ENCODE measurements at places on chromosomes 1 and 21.
A peak's percentile ranks its signal among the peaks of the same experiment; 100 is the strongest.

DNA sequence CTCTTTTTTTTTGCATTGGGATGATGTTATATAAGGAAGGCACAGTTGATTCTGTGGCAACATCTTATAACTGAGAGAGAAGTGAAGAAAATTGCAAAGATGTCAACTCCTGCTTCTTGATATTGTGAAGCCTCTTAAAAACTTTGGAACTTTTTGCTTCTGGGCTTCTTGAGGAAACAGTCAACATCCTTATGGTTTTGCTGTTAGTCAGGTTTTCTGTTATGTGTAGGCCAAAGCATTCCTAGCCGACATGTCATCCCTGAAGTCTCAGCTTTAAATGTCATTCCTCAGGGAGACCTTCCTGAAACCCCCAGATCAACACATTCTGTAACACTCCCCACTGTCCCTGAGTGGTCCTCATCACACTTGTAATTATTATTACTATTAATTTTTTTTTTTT, 12.6 kb downstream of the FALEC start:
- DNase-seq: no peak

DNA sequence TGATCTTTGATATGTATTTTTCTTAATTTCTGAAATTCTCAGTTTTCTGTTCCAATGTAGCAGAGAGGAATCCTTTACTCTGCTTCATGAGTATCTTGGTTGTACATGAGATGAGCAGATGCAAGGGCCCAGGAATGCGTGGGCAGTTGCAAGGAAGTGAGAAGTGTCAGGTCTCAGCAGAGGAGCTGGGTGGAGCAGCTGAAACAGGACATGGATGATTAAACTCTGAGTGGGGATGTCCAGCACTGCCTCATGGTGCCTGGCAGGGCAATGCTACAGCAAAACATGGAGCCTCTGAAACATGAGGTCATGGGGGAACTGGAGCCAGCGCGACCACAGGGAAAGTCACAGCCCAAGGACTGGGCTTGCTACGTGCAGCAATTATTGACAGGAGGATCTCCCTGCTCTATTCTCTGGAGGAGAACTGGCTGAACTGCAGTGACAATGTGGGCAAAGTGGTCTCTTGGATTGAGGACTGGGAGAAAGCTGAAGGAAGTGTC, 48.4 kb downstream of the COLGALT2 start:
- no peak for DNase-seq

- no peak for DNase-seq
Observed at GRCh38 chr1:229438021-229438420, 4.1 kb upstream of the ACTA1 start.

- DNase-seq: peak; percentile 32
Observed at GRCh38 chr1:201495551-201496295, 11.2 kb downstream of the CSRP1 start.

GRCh38 chr1:176989754-176990153, 174.8 kb downstream of the ASTN1 start:
- DNase-seq: no peak

DNA sequence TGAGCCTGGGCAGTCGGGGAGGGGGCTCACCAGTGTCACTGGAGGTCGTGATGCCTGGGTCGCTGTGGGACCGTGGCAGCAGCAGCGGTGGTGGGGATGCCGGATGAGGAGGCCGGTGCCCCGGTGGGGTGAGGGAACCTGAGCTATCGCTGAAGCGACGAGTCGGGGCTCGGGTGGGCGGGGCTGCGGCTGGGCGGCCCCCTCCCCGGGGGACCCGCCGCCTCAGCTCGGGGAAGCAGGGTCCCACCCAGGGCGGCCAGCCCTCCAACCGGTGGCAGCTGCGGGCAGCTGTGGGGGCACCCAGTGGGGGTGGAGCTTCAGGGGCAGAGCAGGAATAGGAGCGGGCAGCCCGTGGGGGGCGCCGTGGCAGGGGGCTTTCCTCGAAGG, 5.0 kb downstream of the ENTREP3 start:
- no peak for DNase-seq

DNA sequence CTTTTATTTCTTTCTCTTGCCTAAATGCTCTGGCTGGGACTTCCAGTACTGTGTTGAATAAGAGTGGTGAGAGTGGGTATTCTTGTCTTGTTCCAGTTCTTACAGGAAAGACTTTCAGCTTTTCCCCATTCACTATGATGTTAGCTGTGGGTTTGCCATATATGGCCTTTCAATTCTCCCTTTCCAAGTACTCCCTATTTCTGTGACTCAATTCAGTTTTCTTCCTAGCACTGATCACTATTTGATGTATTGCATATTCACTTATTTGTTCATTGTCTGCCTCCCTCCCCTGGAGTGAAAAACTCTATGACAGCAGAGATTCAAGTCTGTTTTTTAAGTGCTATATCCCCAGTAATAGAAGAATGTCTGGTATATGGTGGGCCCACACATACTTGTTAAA, 618.2 kb upstream of the CAMK1G start:
- DNase-seq: no peak

DNA sequence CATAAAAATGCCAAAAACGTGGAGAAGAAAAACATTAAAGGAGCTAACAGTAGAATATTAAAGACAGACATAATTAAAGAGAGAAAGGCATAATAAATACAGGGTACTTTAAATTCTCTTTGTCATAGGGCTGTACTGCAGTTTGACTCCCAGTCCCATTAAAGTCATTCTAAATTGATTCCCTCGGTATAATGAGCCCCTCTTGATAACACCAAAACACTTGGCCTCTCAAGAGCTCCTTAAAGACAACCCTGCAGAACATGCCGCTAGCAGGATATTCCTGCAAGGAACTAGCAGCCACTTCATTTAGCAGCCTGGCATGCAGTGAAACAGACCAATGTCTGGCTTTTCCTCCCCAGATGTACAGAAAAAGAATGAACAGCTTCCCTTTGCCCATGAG, 273.8 kb upstream of the ESRRG start:
- DNase-seq: no peak

DNA sequence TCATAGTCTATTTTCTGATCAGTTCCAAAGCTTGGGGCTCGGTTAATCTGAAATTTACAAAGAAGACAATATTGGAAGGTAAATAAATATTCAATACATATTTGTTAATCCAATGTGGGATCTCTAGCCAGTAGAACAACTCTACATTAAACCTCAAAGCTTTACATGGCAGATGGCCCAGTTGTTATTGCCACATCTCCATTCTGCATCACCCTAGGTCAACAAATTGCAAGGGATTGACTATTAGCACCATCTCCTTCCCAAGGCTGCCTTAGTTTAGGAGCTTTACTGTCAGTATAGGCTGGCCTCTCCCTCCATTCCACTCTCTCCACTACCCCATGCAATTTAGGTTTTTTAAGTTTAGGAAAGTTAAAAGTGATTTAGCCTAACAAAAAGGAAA, 69.7 kb downstream of the TTLL7 start:
- DNase-seq: no peak

- DNase-seq: no peak
Observed at GRCh38 chr1:27566462-27567145, 37.3 kb downstream of the AHDC1 start.

DNA sequence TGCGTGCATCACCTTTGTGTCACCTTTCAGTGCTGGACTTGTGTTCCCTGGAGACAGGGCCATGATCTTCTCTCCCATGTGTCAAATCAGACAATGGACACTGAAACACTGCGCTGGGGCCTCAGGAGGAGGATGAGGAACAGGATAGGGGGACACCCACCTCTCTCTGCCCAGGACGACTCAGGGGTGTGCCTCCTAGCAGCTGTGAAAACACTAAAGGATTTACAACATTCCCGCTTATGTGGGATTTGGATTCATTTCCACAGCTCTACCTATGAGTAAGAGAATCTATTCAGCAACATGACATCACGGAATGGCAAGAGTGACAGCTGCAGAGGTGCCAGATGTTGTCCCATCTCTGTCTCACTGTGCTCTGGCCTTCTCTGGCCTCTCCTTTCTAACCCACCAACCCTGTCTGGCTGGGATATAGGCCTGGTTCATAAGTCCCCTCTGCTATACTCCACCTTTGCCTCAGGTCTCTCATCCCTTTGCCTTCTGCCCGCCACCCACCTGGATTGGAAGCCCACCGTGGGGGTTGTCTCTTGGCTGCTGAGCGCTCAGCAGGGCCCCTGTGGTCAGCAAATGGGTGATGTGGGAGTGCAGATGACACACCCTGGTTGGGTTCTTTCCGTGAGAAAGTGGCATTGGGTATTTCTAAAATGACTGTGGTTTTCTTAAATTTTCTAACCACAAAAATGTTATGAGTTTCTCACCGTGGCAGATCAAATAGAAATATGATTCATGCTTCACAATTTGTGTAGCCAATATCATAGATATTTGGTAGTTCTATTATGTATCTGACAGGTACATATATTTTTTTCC, 47.1 kb upstream of the TLR5 start:
- DNase-seq: no peak

- DNase-seq: peak; percentile 5
Observed at GRCh38 chr1:102191723-102192122, 195.0 kb upstream of the OLFM3 start.

- DNase-seq: no peak
Observed at GRCh38 chr1:162020150-162020549, 3.5 kb downstream of the OLFML2B start.

- DNase-seq: no peak
Observed at GRCh38 chr1:226004396-226004795, 5.3 kb upstream of the SDE2 start.

DNA sequence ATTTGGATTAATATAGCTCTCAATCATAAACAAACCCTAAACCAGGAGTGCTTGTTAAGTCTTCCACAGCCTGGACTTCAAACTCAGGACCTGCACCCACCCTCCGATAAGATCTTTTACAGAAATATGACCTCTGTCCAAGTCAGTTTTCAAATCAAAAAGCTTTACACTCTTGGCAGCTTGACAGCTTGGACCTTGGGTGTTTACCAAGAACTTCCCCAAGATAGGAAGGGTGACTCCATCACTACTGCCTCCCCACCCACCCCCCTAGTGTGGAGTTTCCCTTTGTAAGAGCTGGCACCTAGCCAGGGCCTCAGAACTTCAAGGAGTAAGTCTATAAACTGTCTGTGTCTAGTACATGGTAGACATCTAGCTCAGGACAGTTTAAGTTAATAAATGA, 9.6 kb downstream of the BCAR3 start:
- DNase-seq: no peak

GRCh38 chr1:76998582-76999223, 131.4 kb downstream of the ST6GALNAC5 start:
- DNase-seq: no peak

- no peak for DNase-seq
Observed at GRCh38 chr1:244598611-244599010, 54.3 kb upstream of the DESI2 start.

- DNase-seq: peak; percentile 5
Observed at GRCh38 chr1:165117482-165117881, 239.0 kb downstream of the LMX1A start.

DNA sequence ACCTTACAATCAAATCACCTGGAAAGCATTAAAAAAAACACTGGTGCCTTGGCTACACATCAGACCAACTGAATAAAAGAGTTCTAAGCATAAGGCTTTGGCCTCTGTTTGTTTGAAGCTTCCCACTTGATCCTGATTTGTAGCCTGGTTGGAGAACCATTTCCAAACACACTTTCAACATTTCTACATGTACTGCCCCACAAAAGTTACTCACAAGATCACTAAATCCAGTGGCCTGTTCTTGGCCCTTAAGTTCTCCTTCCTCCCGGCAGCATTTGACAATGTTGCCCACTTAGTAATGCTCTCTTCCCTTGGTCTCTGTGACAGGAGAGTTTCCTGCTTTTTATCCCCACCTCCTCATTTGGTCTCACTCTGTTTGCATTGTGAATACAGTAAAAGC, 11.8 kb downstream of the GAS5 start:
- no peak for DNase-seq
